ENCODE measurements at places on chromosomes 1 and 21.

DNA sequence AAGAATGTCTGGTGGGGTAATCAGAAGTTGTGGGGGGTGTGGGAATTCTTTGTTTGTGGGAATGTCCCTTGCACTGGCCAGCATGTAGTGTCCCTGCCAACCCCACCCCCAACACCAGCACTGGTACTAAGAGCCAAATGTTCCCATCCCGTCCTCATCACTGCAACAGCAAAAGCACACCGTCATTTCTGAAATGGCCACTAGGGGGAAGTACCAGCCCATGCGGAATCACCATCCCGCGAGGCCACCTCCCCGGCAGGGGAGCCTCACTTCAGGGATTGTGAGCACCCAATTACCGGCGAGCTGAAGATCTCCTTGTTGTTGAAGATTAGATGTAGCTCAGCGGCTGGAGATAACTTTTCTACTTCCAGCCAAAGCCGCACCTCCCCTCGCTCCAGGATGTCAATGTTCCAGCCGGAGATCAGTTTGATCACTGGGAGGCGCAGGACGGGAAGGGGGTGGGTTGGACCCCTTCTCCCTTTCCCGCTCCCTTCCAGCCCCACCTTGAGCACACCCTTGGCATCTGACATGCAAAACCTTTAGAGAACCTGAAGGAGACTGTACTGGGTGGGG is 41.0 kb downstream of the MYOM3 start:
- DNase-seq = peak; percentile 51

DNA sequence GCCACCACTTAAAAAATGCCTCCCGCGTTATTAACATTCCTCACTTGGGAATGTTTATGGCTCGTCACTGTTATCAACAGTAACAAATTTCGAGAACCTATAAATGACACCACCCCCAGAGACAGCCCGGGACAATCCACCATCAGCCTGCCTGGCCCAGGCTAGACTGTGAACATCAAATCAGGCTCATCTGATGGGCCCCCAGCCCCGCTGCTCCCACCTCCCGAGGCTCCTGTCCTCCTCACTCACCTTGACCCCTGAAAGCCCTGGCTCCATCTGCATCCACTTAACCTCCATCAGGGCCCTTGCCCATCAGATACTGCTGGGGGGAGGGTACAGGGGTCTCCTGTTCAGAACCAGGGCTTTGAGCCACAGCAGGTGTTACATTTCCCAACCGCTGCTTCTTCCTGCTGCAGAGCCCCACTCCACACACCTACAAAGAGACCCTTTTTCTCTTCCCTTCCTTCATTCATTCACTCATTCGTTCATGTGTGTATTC is 156.5 kb upstream of the VAMP3 start:
- DNase-seq = no peak

DNA sequence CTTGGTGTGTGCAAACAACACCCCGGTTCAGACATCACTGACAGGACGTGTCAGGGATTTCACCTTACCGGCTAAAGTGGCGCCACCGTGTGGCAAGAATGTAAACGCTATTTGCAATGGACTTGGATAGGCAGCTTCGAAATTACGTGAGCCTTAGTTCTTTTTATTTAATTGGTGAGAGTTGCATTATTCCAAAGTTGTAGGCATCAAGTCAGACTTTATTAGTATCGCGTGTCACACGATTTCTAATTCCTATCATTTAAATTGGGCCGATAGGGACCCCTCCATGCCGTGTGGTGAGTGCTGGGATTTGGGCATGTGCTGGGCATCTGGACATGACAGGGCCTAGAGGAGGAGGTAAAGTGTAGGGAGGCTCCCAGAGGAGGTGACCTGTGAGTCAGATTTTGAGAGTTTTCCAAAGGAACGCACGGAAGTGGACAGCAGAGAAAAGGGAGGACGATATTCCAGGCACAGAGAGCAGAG is 14.5 kb upstream of the CPT2 start:
- DNase-seq = peak; percentile 70

DNA sequence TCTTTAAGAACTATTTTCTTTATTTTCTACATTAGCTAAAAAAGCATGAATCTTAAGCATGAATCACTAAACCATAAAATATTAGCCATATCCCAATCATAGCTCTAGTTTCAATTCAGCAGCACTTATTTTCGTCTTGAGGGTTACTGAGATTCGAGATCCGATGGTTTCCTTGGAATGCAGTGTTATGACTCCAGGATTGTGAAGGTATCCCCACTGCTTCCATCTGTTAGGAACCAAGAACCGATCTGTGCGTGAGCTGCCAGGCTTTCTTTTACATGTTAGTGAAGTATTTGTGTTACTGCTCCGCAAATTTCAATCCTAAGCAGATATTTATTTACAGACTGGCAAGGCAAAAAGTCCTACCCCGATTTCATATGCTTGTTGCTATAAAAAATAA is 18.8 kb downstream of the TNFRSF9 start:
- DNase-seq = no peak

DNA sequence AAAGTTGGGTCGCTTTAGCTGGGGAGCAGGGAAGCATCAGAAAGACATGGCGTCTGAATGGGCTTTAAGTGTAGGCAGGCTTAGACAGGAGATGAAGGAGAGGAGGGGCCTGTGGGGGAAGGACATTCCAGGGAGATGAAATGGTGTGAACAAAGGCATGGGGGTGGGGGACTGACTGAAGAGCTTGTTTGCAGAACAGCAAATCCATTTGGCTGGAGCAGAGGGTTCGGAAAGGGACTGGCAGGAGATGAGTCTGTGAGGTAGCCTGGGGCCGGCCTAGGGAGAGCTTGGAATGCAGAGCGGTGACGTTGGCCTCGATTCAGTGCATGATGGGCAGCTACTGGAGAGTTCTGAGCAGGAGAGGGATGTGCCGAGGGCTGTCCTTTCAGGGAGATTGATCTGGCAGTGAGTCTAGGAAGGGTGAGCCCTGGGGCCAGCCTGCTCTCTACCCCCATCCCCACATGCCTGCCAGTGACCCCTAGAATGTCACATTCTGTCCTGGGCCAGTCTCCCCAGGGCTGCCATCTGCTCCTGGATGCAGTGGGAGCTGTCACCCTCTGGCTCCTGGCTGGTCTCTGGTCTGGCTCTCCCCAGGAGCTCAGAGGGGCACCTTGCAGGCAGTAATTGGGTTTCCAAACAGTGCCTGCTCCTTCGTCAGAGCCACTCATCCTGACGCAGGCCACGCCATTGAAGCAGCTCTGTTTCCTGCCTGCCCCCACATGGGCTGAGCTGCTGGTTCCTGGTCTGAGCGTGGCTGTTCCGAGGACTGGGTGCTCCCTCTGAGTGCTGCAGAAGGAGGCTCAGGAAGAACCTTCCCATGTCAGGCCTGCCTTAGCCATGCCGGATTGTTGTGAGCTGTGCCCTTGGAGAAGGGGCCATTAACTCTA is 22.3 kb upstream of the TMEM222 start:
- DNase-seq = no peak

DNA sequence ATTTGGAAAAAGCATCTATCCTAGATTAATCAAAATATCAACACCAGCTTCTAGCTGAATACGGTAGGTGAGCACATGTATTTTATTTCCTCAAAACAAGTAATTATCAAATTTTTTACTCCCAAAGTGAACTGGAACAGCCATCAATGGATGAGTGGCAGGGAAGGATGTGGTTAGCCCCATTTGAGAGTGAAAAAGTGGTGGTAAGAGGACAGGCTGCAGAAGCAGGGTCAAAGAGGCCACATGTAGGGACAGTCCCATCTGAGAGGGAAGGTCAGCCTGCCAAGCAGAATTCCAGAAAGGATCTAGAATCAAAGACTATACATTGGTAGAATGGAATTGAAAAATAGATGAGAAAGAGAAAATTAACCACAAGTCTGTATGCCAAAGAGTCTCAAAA is 163.8 kb downstream of the SMYD3 start:
- no peak for DNase-seq

DNA sequence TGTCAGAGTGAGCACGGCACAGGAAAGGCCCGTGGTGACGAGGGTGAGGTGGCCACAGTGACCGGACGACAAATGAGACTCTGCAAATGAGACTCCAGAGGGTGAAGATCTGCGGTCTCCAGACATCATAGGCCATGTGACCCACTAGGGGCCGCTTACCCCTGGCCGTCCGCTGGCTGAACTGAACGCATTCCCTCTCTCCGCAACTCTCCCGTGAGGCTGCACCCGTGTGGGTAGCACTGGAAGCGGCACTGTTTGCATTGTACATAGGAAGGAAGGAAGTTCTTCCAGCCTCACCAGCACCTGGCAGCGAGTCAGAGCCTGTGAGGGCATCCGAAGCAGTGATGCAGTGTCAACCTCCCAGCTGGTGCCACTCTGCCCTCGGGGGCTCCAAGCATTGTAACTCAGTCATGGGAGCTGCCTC is 23.6 kb upstream of the SPSB1 start:
- no peak for DNase-seq

DNA sequence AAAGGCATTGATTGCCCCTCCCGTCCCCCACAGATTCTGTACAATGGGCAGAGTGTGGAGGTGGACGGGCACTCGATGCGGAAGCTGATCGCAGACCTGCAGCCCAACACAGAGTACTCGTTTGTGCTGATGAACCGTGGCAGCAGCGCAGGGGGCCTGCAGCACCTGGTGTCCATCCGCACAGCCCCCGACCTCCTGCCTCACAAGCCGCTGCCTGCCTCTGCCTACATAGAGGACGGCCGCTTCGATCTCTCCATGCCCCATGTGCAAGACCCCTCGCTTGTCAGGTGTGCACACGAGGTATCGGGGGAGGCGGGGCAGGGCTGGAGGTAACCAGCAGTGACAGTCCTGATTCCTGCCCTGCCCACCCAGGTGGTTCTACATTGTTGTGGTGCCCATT is 44.8 kb upstream of the KDM4A start:
- DNase-seq = no peak

GRCh38 chr1:54356680-54357147 is 49.5 kb downstream of the SSBP3 start:
- no peak for DNase-seq

DNA sequence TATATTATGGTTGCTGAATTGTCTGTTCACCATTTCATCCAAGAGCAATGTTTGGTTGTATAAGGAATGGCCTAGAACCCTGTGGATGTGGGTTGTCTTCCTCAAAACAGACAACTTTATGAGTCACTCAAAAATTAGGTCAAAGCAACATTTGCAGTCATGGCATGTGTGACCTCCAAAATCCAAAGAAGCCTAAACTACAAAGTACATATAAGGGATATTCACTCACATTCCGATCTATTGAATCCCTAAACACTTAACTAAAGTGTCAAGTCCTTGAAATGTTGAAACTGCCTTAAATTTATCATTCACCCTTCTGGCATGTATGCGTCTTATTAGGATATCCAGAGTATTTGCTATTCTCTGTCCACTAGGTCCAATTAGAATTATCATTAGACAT is 491.5 kb downstream of the NUF2 start:
- DNase-seq = no peak

DNA sequence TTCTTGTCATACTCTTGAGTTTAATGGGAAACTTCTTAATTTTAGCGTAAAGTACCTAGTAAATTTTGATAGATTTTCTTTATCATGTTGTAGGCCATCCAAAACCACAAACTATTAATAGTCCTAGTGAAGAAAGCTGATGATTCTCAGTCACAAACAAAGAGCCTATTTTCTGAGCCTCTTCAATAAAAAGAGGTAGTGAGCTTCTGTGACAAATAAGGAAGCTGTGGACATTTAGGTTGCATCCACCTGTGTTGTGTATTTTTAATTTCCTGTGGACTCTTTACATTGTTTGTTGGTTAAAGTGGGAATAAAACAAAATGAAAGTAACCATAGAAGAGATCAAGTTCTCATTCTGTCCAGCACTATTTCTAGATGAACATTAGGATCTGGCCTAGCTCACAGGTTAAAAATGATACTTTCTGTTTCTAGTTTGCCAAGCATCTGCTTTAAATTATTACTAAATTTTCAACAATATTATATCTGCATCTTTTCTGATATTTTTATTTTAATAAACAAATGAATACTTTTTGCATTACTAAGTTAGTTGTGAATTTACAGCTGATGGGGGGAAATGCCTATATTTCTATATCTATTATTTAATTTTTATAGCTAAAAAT is 702.2 kb upstream of the ADGRL4 start:
- DNase-seq = no peak

Measured in stimulated activated CD8-positive, alpha-beta memory T cell treated with anti-CD3 and anti-CD28 coated beads, Interleukin-15, amount 100 ng/mL, for 24 hours (primary cell).